ENCODE measurements at places on chromosomes 7 and 10.

DNA sequence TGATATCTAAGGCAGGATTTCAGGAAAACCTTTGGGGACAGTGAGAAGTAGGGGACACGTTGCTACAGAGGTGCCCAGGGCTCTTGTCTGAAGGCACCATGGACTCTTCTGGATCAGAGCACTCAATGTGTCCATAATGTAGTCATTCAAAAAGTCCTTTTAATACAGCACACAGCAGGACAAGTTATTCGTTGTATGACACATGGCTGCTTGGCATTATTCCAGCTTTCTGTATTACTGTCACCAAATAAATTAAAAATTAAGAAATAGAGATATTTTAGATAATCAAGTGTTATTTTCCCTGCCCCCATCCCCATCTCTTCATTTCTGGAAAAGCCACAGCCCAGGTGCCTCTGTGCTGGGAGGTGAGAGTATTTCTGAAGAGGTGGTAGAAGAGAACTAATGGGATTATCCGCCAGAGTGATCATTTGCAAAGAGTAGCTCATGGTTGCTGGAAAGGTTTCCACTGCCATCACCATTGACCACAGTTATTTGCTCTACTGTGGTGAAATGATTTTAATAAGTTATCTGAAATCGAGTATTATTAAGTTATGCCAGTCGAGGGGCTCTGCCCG, 83.0 kb downstream of the CXCL12 start:
- DNase-seq, result no peak

GRCh38 chr10:100303724-100304319, 17.3 kb upstream of the BLOC1S2 start:
- DNase-seq, result no peak

GRCh38 chr7:123282181-123282580, 82.4 kb upstream of the SLC13A1 start:
- DNase-seq, result no peak

DNA sequence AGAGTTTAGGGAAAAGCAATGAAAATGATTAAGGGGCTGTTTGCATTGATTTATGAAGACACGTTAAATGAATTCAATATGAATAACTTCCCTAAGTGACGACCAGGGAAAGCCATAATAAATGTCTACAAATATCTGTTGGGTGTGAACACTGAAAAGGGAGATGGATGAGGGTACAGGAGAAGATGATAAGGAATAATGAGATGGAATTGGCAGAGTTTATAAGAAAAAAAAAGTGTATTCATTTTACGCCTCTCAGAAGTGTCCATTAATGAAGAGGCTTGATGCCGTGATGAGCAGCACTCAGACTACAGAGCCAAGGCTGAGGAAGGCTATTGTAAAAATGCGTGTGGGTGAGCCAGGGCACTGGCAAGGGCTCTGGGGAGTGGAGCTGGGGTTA, 346.7 kb upstream of the AKR1E2 start:
- no peak for DNase-seq

- no peak for DNase-seq
These were observed 52.3 kb upstream of the MYL10 start for GRCh38 chr7:101681170-101682007.

DNA sequence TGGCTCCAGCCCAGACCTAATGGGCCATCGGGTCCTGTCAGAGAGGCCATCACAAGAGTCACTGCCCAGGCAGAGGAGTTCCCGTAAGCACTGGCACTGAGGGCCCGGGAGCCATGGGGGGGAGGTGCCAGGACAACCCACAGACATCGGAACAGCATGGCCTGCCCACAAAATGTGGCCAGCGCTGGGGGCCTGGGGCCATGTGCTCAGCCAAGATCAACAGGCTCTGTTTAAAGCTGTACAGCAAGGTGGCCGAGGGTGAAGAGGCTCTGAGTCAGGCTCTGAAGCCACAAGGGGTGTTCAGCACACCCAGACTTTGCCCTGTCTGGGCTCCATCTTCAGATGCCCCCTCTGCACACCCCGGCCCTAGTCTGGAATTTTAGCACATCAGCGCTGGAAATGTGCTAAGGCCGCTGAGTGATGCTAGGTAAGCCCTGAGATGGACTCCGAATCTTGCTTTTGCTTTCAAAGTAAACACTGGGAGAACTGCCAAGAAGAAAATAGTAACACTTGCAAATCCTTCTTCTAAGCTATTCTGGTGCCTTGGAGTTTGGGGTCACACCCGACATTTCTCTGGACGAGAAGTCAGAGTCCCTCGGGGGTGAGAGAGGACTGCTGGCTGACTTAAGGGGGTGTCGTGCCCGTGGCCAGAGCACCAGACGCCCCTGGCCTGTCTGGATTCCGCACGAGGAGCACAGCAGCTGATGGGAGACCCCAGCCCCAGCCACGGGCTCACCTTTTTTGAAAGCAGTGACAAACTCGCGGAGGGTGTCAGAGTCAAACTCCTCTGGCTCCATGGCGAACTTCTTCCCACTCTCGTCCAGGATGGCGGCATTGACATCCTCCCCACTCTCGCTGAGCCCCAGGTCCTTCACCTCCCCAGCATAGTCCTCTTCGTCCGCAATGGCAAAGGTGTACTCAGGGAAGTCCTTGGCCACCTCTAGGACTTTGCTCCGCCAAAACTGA, 23.6 kb downstream of the PDIA4 start:
- no peak for DNase-seq

Measured in activated naive CD4-positive, alpha-beta T cell (primary cell).